Left lung (tissue), 14 donors: ENCODE measurements at places on chromosomes 7 and 10.

DNA sequence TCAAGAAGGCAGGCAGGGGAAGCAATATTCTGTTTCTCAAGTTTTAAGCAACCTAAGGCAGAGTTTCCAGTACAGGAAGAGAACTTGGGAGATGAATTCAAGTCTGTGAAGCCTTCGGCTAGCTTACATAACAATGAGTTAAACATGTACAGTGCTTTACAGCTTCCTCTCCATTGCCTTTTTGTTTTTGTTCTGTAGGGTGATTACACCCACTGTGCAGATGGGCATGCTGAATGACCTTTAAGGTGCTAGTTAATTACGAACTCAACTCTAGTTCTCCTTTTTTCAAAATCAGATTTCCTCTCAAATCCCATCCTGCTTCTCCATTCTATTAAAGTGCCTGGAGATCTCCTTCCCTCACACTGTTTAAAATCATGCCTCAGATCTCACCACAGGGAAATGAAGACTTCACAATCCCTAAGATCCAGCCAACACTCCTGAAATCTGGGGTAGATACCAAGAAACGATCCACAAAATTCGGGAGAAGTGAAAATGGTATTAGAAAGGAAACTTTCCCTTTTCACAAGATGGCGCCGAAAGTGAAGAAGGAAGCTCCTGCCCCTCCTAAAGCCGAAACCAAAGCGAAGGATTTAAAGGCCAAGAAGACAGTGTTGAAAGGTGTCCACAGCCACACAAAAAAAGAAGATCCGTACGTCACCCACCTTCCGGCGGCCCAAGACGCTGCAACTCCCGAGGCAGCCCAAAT, 16.8 kb upstream of the MSMB start:
- no peaks in the 10 kb centered on the region for H3K4me1 ChIP-seq
- H3K36me3 ChIP-seq: no peaks in the 10 kb centered on the region

DNA sequence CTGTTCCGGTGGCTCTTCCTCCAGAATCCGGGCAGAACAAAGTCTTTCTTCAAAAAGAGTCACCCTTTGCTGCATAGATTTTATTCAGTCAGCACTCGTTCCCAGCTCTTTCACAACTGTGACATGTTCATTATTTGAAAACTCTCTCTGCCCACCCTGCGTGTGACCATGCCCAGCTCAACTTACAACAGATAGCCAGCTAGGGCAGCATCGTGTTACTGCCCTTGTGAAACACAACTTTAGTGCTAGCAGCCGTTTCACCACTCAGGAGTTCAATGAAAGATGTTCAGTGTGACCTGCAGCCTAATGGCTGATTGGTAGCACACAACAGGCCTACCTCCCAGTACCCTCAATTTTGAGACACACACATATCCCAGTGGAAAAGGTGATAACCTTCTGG, 57.9 kb downstream of the ZNF438 start:
- H3K4me3 ChIP-seq: no peak overlapping the region
- DNase-seq: no peak
- H3K27ac ChIP-seq: no peak overlapping the region
- peaks cover 18% of the 10 kb centered on the region for H3K4me1 ChIP-seq
- no peaks in the 10 kb centered on the region for H3K36me3 ChIP-seq

DNA sequence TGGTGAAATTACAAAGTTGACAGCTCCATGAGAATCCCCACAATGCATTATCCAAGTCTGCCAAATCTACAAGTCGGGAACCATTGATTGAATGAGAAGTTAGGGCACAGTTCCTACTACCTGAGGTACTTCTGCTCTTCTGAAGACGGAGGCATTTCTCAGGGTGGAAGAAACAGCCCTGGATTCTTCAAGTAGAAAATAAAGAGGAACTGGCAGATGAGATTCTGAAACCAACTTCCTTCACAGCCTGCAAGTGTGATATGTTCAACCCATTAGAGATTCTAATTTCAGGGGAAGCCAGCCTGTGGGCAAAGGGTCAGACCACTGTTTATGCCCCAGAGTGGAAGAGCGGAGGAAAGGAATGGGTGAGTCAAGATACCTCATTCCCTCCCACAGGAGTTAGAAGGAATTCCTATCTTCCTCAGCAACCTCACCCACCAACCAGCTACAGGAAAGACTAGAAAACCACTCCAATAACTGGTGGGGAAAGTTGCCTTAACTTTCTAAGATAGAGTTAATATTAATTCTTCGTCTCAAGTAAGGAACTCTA, 50.5 kb upstream of the BMPER start:
- no peak overlapping the region for H3K27ac ChIP-seq
- H3K27me3 ChIP-seq: no peaks in the 10 kb centered on the region
- no peaks in the 10 kb centered on the region for H3K36me3 ChIP-seq
- no peak overlapping the region for H3K4me3 ChIP-seq

- no peak overlapping the region for H3K4me3 ChIP-seq
- no peaks in the 10 kb centered on the region for H3K36me3 ChIP-seq
- no peak for DNase-seq
- no peak overlapping the region for H3K27ac ChIP-seq
Measured at GRCh38 chr7:55063633-55064032, 44.8 kb downstream of the EGFR start.

DNA sequence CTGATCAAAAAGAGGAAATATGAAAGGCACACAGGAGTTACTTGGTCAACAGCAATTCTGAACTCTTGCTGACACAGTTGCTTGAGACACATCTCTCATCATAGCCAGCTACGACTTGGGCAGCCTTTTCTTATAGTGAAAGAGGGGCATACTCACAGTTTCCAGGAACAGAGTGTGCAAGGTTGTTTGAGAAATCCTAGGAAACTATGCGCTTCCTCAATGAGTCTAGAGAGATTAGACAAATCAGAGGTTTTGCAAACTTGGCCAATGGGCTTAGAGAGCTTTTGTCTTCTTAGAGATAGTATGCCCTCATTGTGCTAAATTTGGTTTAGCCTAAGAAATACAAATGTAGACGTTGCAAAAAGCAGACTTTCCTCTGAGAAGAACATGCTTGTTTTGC, 370.4 kb downstream of the HGF start:
- DNase-seq: no peak
- no peak overlapping the region for H3K27ac ChIP-seq
- no peaks in the 10 kb centered on the region for H3K27me3 ChIP-seq
- H3K4me1 ChIP-seq: no peaks in the 10 kb centered on the region
- H3K4me3 ChIP-seq: no peak overlapping the region

DNA sequence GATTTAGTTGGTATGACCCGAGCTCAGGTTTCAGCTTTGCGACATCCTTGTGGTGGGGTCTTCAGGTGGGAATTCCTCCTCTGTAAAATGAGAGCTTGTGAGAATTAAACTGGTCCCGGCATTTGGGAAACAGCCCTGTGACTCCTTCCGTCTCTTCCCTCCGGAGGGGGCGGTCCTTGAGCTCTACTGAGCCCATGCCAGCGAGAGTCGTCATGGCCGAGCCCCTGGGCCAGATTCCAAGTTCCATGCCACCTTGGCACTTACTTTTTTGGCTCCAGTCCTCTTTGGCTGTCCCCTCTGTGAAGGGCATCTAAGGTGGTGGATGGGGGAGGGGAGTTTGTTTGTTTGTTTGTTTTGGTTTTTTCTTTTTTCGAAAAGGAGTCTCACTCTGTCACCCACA, 47.6 kb downstream of the GTF2IRD1 start:
- DNase-seq: no peak
- H3K36me3 ChIP-seq: no peaks in the 10 kb centered on the region
- H3K27ac ChIP-seq: no peak overlapping the region
- H3K27me3 ChIP-seq: no peaks in the 10 kb centered on the region

- H3K36me3 ChIP-seq: no peaks in the 10 kb centered on the region
- no peak overlapping the region for H3K27ac ChIP-seq
- H3K4me3 ChIP-seq: no peak overlapping the region
- DNase-seq: no peak
Measured at GRCh38 chr7:26624839-26625238, 239.6 kb downstream of the SKAP2 start.

- H3K27me3 ChIP-seq: no peaks in the 10 kb centered on the region
- no peaks in the 10 kb centered on the region for H3K4me1 ChIP-seq
- no peak overlapping the region for H3K27ac ChIP-seq
- DNase-seq: no peak
Measured at GRCh38 chr7:50371551-50372021, 67.1 kb downstream of the IKZF1 start.

DNA sequence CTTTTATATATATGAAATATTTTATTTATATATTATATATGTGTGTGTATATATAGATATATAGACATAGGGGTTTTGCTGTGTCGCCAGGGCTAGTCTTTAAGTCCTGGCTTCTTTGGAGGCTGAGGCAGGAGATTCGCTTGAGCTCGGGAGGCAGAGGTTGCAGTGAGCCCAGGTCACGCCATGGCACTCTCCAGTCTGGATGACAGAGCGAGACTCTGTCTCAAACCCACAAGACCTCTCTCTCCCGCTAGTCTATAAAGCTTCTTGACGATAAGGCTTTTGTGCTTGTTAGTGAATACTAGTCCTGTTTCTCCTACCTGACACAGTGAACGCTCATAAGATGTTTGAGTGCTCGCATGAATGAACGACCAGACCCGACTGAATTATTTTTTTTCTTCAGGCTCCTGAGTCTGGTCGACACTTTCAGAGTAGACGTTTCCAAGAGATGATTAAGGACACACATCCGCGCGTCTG, 577 bp upstream of the DDX21 start:
- H3K4me1 ChIP-seq: peaks cover 44% of the 10 kb centered on the region
- no peak for DNase-seq
- no peaks in the 10 kb centered on the region for H3K27me3 ChIP-seq
- H3K4me3 ChIP-seq: peak overlapping the region; percentile 80
- peak overlapping the region; percentile 97 for H3K27ac ChIP-seq
- H3K36me3 ChIP-seq: peaks cover 23% of the 10 kb centered on the region

GRCh38 chr10:51696251-51696650, 3.1 kb downstream of the CSTF2T start:
- peaks cover 14% of the 10 kb centered on the region for H3K4me1 ChIP-seq
- DNase-seq: no peak
- no peaks in the 10 kb centered on the region for H3K36me3 ChIP-seq
- H3K4me3 ChIP-seq: no peak overlapping the region

GRCh38 chr7:51158742-51159445, 157.7 kb downstream of the COBL start:
- H3K4me1 ChIP-seq: peaks cover 4% of the 10 kb centered on the region
- no peaks in the 10 kb centered on the region for H3K27me3 ChIP-seq
- DNase-seq: no peak
- H3K4me3 ChIP-seq: no peak overlapping the region
- H3K36me3 ChIP-seq: no peaks in the 10 kb centered on the region

DNA sequence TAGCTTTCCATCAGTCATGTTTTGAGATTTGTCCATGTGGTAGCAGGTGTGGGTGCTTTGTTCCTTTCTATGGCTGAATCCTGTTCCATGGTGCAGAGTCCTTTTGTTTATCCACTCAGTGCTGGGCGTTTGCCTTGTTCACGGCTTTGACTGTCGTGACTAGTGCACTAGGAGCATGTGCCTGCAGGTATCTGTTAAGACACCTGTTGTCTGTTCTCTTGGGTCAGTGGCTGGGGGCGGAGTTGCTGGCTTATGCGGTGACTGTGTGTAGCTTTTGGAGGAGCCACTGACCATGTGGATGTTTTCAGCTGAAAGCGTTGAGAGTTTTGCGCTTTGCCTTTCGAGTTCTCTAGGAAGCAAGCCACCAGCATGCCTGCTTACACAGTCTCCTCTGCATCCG, 573.1 kb upstream of the FOXK1 start:
- no peaks in the 10 kb centered on the region for H3K4me1 ChIP-seq
- H3K4me3 ChIP-seq: no peak overlapping the region
- H3K27me3 ChIP-seq: no peaks in the 10 kb centered on the region
- no peak overlapping the region for H3K27ac ChIP-seq

DNA sequence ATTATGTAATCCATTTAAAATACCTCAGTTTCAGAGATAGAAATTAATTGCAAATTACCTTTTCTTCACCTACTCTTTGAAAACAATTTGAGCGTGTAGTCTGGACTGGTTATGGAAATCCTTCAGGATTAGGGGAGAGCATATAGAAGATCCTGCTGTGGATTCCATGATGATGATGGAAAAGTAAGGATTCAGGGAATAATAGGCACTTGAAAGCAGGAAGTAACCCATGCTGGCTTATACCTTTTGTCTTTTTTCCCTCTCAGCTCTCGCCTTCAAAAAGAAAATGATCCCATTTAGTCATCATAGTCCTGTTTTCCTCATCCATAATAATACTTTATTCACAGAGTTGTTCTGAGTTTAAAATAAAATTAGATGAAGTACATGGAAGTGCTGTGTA, 4.4 kb downstream of the HBP1 start:
- no peak overlapping the region for H3K4me3 ChIP-seq
- H3K27me3 ChIP-seq: no peaks in the 10 kb centered on the region
- peaks cover 58% of the 10 kb centered on the region for H3K4me1 ChIP-seq

GRCh38 chr10:5566614-5567013, 41.9 kb downstream of the CALML3 start:
- H3K36me3 ChIP-seq: no peaks in the 10 kb centered on the region
- H3K4me3 ChIP-seq: no peak overlapping the region
- H3K27ac ChIP-seq: no peak overlapping the region
- H3K27me3 ChIP-seq: no peaks in the 10 kb centered on the region
- peaks cover 3% of the 10 kb centered on the region for H3K4me1 ChIP-seq
- DNase-seq: no peak

- H3K27me3 ChIP-seq: no peaks in the 10 kb centered on the region
- H3K4me1 ChIP-seq: peaks cover 39% of the 10 kb centered on the region
- H3K27ac ChIP-seq: no peak overlapping the region
- no peak overlapping the region for H3K4me3 ChIP-seq
- H3K36me3 ChIP-seq: no peaks in the 10 kb centered on the region
Measured at GRCh38 chr7:116216956-116217571, 6.7 kb downstream of the TES start.
